Activated T-cell treated with anti-CD3 and anti-CD28 coated beads, Interleukin-2, amount 50 U/mL, for 1 hour (primary cell): ENCODE measurements at places on chromosomes 5 and 9.

DNA sequence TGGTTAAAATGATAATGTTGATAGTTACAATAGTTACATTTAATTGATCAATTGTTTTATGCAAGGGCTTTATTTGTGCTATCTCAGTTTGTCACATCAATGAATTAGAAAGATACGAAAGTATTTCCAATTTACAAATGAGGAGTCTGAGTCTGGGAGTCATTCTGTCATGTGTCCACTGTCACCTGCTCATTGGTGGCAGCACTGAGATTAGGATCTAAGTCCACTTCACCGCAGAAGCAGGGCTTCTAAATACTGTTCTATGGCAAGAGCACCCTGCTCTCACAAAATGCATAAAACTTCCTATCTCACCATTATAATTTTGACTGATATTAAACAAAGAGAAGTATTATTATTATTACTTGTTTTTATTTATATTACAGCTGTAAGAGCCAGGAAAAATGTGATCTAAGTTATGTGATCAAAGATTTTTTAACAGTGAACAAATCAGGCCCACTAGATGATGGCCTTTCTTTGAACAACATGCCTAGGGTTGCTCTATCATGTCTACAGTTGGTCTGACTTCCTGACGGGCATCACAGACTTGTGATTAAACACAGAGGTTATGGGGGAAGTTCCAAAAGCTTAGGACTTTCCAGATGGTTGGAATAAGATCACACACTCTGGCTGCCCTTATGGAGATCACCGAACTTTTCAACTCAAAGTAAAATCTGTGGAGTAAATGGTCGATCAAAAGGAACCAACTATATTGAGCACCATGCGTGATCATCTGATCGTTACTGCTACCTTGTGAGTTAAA, 15.1 kb downstream of the TLR4 start:
- no peak for DNase-seq

DNA sequence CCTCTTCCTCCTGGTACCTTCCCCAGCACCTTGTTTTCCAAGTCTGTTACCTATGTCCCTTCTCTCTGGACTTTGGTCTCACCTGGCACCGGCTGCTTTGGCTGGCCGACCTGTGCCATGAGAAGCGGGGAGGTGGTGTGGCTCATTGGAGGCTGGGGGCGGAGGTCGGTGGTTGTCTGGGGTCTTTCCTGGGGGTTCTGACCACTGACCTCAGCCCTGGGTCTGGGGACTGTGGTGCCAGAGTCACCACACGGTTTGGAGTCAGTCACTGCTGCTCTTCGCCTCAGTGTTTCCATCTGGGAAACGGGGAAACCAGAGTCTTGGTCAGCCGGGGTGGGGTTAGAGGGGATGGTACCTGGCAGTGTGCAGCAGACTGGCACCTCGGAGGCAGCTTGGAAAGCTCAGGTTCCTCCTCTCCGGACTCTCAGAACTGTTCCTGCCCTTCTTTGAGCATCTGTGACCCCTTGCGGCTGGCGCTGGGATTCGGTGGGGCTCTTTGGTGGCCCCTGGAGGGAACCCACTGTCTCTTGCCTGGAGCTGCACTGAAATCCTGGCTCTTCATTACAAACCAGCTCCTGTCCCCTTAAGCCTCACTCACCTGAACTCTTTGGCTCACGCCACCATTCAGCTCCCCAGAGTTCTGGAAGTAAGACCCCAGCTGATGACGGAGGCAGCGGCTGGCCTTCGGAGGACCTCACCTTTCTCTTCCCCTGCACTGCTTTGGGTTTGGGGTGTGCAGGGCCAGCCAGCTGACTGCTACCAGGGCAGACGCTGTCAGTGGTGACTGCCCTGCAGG, 4.1 kb upstream of the RXRA start:
- no peak for DNase-seq

GRCh38 chr5:37615184-37615583, 224.7 kb downstream of the GDNF start:
- no peak for DNase-seq

- DNase-seq = no peak
Measured at GRCh38 chr5:67095346-67096171, 101.0 kb downstream of the CD180 start.

DNA sequence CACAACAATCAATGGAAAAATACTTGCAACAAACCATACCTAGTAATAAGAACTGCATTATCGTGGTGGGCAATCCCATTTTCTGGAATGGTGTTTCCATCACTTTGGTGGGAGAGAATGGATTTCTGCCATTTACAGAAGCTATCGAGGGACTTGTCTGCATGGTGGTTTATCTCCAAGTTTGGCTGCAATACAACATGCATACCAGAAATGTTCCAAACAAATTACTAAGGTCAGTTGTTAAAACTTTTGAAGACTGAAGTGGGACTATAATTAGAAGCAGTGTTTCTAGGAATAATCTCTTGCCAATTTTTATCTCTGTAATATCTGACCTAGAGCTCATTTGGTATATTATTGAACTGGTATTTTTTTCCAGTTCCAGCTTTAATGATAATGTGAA, 30.3 kb downstream of the ADAMTS6 start:
- DNase-seq = no peak

GRCh38 chr9:113302792-113303418, at the start of gene RNF183:
TSS of gene RNF183 (minus strand) at chr9:113303376. CDS start at chr9:113298184, 5,192 bp downstream.
- DNase-seq = no peak
